ENCODE measurements at places on chromosomes 5 and 9.

- DNase-seq: no peak
Measured at GRCh38 chr9:36078051-36078450, 41.3 kb downstream of the RECK start.

DNA sequence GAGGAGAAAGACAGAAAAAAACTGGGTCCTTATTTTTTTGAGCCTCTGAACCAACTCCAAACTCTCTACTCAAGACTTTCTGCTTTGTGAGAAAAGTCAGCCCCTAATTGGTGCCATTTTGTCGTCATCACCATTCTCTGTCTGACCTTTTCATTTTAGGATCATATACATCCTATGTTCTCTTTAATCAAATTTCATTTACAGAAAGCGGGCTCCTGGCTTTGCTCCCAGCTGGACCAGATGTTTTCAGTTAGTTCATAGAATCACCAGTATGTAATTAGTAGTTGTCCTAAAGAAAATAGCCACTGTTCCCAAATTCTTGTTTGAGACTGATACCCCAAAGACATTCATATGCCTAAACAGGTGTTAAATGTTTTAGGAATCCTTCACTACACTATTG, 28.6 kb upstream of the SLCO4C1 start:
- DNase-seq: no peak

GRCh38 chr5:19616701-19617215, 371.2 kb downstream of the CDH18 start:
- no peak for DNase-seq

GRCh38 chr5:87231037-87231808, 36.5 kb upstream of the RASA1 start:
- DNase-seq: no peak

GRCh38 chr5:1708592-1709141, 91.0 kb downstream of the MRPL36 start:
- no peak for DNase-seq

DNA sequence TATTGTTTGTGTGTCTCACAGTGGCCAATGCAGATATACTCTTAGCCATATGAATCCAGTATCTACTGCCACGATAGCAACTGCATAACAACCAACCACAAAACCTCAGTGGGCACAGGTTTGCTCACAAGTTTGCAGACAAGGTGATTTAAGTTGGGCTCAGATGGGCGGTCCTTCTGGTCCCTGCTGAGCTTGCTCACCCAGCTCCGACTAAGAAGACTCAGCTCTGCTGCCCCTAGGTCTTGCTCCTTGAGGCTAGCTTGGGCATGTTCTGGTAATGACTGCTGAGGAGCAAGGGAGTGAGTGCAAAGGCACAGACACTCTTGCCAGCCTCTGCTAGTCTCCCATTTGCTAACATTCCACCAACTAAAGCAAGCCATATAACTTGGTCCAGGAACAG, 52.6 kb downstream of the MTX3 start:
- peak; percentile 6 for DNase-seq

DNA sequence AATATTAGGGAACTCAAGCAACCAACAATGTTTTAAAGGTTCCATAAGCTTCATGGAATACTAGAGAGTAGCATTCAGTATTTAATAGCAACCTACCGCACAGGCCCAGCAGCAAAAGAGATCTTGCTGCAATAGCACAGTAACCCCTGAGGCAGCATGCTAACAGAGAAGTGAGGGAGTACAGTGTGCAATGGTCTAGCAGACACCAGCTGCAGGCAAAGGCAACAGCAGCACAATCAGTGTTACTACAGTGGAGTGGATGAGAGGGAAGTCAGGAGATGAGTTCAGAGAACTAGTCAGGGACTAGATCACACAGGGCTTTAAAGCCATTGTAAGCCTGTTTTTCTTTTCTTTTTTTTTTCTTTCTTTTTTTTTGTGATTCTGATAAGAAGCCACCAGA, 2.8 kb downstream of the TICAM2 start:
- no peak for DNase-seq

DNA sequence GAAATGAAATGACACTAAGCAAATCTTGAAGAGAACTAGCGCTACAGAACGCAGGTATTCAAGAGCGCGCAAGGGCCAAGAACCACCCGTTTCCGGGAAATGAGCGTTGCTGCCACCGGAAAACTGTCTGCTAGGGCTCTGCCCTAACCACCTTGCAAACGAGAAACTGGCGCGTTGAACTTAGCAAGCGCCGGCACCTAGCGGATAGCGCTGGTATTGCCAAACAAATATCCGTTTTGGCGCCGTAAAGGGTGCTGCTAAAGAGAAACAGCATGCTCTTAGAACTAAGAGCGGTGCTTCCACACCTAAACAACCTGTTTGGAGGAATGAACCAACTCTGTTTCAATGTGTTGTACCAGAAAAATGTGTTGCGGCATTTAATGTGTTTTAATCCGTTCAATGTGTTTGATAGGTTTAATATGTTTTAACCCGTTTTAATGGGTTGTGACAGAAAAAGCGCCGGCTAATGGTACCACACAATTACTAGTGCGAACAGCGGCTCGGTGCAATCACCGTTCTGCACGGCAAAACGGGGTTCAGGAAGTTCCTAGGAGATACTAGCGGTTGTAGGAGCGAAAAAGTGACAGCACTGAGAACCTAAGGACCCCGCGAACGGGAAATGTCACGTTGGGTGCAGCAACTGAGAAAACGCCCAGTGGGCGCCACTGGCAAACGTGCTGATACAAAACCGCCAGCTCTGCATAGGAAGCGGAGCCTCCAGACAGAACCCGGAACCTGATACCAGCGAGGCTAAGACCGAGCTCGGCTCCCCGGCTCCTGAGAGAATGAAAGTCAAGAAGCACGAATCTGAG, at the start of gene ANXA2R:
Gene ANXA2R, minus strand, starts transcription at position 33 of the 812 bp plus-strand sequence. CDS start 273 bp downstream, outside the sequence.
- DNase-seq: peak; percentile 91

DNA sequence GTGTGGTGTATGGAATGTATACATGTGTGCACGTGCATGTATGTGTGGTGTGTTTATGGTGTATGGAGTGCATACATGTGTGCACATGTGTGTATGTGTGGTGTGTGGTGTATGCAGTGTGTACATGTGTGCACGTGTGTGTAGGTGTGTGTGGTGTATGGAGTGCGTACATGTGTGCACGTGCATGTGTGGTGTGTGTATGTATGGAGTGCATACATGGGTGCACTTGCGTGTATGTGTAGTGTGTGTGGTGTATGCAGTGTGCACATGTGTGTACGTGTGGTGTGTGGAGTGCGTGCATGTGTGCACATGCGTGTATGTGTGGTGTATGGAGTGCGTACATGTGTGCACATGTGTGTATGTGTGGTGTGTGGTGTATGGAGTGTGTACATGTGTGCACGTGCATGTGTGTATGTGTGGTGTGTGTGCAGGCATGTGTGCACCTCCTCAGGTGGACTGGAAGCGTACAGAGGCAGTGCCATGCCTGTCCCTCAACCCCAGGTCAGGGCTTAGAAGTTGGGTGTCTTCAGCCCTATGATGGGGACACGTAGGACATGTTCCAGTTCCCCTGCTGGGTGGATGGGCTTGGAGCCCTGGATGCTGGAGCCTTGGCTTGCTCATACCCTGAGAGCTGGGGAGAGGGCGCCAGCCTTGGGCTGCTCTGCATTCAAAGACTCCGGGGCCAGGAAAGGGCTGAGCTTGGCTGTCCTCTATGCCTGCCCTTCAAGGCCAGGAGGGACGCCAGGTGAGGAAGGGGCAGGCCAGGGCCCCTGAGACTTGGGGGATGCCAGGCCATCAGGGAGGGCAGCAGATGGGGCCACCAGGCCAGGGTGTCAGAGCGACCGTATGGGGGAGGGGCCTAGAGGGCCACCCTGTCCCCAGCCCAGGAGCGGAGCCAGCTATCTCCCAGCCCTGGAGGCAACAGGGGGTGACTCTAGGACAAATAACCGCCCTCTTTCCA, 12.2 kb downstream of the MYMK start:
- DNase-seq: no peak

- no peak for DNase-seq
Measured at GRCh38 chr5:92713826-92714225, 867.2 kb downstream of the NR2F1-AS1 start.

- DNase-seq: no peak
Measured at GRCh38 chr5:151557466-151557865, 33.7 kb downstream of the FAT2 start.

- DNase-seq: no peak
Measured at GRCh38 chr5:159913501-159913900, 2.8 kb upstream of the ADRA1B start.

- no peak for DNase-seq
Measured at GRCh38 chr9:130117816-130118632, 54.2 kb upstream of the NCS1 start.

GRCh38 chr5:30040488-30041118, 1152.9 kb upstream of the CDH6 start:
- no peak for DNase-seq

GRCh38 chr9:92455217-92455616, 27.1 kb downstream of the ASPN start:
- no peak for DNase-seq

DNA sequence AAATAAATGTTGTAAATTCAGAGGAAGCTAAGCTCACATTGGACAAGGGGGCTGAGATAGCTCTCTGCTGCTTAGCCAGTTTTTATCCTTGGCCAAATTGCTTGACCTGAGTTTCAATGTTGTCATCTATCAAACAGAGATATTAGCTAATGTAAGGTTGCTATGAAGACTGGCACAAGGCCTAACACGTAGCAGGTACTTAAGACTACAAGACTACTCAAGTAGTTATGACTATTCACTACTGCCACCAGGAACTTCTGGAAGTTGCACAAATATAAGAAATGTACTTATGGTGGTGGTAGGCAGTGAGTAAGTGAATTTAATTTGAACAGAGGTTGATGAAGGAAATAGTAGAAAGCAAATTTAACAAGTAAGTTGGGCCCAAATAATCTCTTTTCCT, 17.4 kb upstream of the FYB1 start:
- no peak for DNase-seq

DNA sequence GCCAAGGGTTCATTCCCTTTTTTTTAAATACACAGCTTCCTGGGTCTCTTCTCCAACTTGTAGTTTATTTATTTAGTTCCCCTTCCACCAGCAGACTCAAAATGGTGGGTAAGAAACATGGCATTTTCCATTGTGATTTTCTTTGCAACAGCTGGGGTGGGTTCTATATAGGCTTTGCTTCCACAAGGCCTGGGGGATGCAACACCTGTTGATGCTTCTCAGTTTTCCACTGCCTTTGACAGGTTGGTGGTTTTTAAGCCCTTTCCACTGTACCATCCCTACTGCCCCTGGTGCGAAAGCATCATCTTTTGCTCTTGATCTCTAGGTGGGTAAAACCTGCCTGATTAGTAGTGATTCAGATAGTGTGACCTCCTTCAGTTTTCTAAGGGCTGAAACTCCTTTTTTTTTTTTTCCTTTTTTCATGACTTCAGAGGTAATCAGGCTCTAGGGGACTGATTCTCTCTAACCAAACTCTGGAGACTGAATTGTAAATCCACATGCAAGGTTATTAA, 8.5 kb downstream of the KDM3B start:
- DNase-seq: no peak

GRCh38 chr5:151234476-151235238, 10.8 kb upstream of the CCDC69 start:
- no peak for DNase-seq

DNA sequence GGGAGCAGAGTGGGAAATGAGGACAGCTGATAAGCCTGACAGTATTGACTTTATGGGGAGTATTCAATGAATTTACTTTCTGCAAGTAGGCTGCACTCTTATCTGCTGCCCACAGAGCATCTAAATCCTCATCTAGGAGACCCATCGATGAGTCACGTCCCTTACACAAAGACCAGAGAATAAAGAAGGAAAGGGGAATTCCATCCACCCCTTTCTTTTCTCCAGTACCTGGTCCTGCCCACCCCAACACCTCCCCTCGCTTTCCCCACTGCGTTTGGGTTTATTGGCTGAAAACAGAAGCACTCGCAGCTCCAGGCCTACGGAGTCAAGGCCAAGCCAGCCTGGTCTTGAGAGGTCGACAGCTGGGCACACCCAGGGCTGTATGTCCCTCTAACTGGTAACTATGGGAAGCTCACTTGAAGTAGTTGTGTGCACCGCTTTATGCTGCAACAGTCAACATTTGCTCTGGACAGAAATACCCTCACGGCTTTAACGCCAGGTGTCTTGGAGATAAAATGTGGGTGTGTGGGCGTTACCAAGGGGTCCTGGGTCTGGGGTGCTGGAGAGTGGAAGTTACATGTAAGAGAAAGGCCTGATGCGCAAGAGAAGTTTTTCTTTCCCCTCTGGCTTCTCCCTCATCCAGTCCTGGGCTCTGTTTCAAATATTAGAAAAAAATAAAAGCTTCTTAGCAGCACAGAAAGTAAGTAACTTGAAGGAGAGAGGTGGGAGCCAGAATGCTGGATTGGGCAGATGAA, 14.5 kb upstream of the TAL2 start:
- DNase-seq: no peak

DNA sequence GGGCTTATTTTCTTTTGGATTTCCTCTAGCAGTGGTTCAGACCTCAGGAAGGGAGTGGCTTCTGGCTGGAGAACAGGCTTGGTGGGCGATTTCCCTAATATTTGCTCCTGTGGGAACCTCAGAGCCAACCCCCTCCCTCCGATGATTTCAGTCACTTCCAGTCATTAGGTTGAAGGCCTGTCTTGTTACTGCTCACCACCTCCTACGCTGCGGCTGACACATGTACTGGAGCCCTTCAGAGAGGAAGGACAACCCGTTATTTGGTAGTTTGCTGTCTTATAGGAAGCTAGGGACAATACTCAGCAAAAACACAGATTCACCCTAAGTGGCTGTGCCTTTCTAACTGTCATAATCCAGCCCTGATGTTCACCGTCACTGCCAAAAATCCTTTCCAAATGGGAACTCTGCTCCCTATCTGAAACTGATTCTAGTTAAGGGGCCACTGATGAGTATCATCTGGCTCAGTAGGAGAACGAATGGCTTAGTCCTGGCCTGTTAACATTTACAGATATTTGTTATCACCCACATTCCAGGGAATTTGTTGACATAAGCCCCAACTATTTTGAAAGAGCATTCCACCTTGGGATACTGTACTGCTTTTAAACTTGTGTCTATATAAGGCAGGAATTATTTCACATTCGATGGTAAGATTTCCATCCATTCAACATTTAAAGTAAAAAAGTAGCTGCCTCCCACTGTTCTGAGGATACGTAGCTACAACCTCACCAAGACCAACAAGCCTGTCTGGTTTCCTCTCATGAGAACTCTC, 29.3 kb upstream of the ANKH start:
- no peak for DNase-seq

DNA sequence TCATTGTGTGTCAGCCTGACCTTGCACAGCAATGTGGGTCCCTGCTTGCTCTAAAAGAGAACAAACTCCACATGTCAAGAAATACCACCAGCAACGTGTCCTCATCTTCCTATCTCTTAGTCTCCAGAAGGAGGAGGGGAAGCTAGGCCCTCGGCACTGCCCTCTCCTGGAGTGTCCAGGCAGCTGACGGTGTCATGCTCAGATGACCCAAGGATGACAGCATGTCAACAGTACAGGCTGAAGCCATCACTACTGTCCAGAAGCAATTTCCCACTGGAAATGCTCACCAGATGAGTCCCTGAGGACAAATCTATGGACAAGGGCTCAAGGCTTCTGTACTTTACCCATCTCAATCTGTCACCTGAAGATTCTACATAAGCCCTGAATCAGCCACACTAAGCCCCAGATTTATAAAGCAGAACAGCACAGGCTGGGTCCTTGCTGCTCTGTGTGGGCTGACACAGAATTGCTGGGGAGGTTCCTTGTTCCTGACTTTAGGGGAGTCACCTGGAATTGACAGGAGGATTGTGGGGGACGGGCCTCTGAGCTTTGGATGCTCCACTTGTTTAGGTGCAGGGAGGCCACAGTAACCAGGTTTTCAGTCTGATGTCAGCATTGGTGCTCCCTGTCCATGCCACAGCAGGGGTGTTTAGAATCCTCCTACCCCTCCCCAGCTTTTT, 210.2 kb downstream of the DAB2IP start:
- no peak for DNase-seq
